H1 (cell line): ENCODE measurements at places on chromosomes 7 and 10. TPM values are rescaled to one million over a fixed set of nuclear protein-coding genes. Genes with fewer than 3 reads are reported as not detected.

CALHM3 gene
- total RNA-seq: 0.17 TPM in 1 of 2 replicates, not detected in the other

DNA sequence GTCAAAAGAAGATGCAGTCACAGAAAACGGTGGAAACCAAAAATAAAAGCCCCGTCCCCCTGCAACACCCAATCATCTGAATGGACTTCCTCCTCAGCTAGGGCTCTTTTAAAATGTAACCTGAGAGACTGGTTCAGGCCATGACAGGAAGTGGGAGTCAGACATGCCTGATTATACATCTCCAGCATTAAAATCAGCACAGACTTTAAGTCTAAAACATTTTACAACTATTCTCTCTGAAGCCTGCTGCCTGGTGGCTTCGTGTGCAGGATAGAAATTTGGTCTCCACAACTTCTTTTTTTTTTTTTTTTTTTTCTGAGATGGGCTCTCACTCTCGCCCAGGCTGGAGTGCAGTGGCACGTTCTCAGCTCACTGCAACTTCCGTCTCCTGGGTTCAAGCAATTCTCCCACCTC is 30.3 kb downstream of the HACD1 start:
- no peak overlapping the region for H3K4me3 ChIP-seq
- H3K27me3 ChIP-seq: no peaks in the 10 kb centered on the region
- H3K4me1 ChIP-seq: no peaks in the 10 kb centered on the region
- no peak for DNase-seq
- no peak overlapping the region for H3K27ac ChIP-seq

ERLIN1 gene
- total RNA-seq: 32.0 and 32.2 TPM in 2 replicates

- peak overlapping the region; percentile 32 for H3K27ac ChIP-seq
- no peaks in the 10 kb centered on the region for H3K36me3 ChIP-seq
- no peaks in the 10 kb centered on the region for H3K27me3 ChIP-seq
Observed at GRCh38 chr7:137747359-137748031, 99.3 kb downstream of the DGKI start.

OPN1SW gene
- total RNA-seq: not detected in 2 replicates

DNA sequence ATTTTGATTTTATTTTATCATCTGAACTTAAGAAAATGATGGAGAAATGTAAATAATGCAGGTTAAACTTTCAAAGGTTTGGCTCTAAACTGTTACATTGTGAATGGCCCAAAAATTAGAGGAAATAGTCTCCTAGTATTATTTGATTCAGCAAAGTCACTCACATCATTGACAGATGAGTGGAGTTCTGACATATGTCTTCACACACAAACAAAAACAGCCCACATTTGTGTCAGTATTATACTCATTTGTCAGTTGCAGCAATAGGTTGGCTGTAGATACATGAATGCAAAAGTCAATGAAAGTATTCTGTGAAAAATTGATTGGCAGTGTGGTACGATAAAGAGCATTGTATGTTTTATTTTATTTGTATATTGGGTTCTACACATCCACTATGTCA is 108.8 kb upstream of the BMPER start:
- H3K36me3 ChIP-seq: no peaks in the 10 kb centered on the region
- no peaks in the 10 kb centered on the region for H3K4me1 ChIP-seq
- no peak overlapping the region for H3K27ac ChIP-seq
- H3K4me3 ChIP-seq: no peak overlapping the region
- H3K27me3 ChIP-seq: no peaks in the 10 kb centered on the region
- DNase-seq: no peak

DNA sequence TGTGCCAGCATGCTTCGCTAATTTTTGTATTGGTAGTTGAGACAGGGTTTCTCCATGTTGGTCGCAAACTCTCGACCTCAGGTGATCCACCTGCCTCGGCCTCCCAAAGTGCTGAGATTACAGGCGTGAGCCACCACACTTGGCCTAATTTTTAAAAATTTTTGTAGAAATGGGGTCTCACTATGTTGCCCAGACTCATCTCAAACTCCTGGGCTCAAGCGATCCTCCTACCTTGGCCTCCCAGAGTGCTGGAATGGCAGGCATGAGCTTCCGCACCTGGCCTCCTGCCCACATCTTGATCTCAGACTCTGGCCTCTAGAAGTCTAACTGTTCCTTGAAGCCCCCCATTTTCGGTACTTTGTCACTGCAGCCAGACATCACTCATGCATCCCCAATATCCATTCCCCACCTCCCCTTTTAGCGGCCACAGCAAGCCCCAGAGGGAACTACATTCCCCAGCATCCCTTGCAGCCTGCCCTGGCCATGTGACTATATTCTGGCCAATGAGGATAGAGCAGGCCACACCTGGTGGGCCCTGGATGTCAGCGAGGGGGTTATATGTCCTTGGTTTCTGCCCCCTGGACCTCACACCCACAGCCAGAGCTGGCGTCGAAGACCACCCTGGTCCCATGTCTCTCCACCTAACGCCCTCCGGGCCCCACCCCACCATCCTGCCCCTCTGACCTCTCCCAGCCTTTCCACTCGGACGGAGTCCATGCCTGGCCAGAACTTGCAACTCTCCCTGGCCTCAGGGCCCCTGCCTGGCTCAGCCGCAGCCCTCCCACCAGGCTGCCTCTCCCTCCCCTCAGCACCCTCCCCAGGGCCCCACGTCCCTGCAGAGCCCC is 33.8 kb downstream of the MICALL2 start:
- DNase-seq: no peak
- no peaks in the 10 kb centered on the region for H3K36me3 ChIP-seq
- no peaks in the 10 kb centered on the region for H3K27me3 ChIP-seq
- no peak overlapping the region for H3K27ac ChIP-seq
- peaks cover 5% of the 10 kb centered on the region for H3K4me1 ChIP-seq

SIRT1 gene
- 66.2 and 70.9 TPM in 2 replicates for total RNA-seq
